Stimulated activated CD8-positive, alpha-beta memory T cell treated with anti-CD3 and anti-CD28 coated beads, Interleukin-4, amount 100 ng/mL, for 4 hours (primary cell): ENCODE measurements at places on chromosomes 2 and 18.

DNA sequence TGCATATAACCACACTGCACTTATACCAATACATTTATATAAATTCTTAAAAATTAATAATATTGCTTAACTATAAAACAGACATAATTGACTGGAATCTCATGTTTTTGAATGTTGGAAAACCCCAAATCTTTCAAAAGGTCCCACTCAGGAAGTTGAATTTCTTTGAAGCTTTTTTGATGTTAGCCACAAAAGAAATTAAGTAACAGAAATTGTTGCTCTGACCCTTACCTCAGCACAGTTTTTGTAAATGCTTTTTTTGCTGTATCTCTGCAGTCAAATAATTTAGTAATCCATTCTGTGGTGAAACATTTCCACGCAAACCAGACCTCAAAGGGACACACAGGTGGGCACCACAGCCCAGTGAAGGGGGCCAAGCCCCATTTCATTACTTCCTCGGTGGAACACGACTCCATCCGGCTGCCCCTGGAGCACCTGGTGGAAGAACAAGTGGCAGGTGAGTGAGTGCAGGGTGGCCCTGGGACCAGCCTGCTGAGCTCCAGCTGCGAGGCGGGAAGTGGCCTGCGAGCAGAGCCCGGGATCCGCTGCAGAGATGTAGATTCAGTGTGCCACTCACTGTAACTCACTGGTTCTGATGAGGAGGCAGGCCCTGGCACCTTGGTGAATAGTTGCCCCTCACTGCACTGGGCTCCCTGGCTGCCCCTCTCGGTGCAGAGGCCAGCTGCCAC lies 8.4 kb downstream of the SCLY start:
- no peak for DNase-seq

- no peak for DNase-seq
Measured at GRCh38 chr2:85195956-85196355, 62.8 kb downstream of the TCF7L1 start.

- DNase-seq = no peak
Measured at GRCh38 chr18:12658426-12659138, 675 bp upstream of the SPIRE1 start.

GRCh38 chr18:40413160-40413559 lies 1541.9 kb upstream of the PIK3C3 start:
- DNase-seq = no peak

GRCh38 chr2:197147942-197148341 lies 162.6 kb downstream of the ANKRD44 start:
- no peak for DNase-seq

DNA sequence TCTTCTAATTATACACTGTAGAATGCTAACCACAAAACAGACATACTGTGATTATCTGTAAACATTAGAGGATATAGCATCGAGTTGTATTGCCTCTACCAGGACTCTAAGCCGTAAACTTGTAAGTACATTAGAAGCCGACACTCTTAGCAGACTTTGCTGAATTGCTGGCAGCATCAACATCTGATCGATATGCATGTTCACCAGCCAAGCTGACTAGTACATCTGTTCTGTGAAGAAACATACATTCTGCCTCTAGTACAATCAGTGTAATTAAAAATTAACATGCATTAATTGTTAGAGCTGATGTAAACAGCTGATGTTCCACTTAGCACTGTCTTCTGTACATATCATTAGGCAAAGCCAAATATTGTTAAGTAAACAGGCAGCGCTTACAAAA lies 502.2 kb downstream of the NR4A2 start:
- DNase-seq = no peak

DNA sequence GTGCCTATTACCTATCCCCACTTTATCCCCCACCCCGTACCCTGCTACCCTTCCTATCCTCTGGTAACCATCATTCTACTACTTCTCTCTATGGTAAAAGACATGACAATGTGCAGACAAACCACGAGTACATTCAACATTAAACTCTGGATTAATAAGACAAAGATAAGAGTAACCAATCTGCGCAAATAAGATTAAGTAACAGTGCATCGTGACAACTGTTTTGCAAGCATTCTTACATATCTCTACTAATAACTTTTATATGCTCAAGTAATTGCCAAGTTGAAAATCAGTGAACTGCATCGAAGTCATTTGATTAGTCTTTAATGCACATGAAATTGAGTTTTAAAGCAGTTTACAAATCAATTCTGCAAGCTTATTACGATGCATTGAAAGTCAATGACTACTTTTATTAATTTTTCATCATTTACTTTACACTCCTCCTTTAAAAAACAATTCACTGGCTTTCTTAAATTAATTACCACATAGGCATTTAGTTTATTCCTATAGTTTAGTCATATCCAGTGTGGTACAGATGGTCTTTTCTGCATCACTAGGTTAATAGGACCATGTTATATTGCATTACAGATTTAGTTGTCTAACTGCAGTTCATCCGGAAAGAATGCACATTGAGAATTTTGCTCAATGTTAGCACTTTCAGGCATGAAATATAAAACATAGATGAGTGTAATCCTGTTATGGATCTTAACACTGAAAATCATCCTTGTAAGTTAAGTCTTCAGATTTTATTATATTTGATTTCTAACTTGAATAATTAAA lies 178.1 kb downstream of the GCA start:
- no peak for DNase-seq

GRCh38 chr2:176555781-176556180 lies 286.5 kb downstream of the MTX2 start:
- no peak for DNase-seq

- no peak for DNase-seq
Measured at GRCh38 chr2:189363559-189363958, 77.7 kb upstream of the WDR75 start.

GRCh38 chr2:71613953-71614925 lies 160.9 kb downstream of the DYSF start:
- no peak for DNase-seq

- DNase-seq = no peak
Measured at GRCh38 chr18:9379118-9379517, 44.5 kb downstream of the TWSG1 start.
